ENCODE measurements at places on chromosomes 4 and X. TPM values are rescaled to one million over a fixed set of nuclear protein-coding genes. Genes with fewer than 3 reads are reported as not detected.

The SCRG1 gene
- total RNA-seq = not detected

The CXCL1 gene
- 12.9 TPM for total RNA-seq

The TCEAL6 gene
- total RNA-seq = not detected

The TCEAL5 gene
- total RNA-seq = not detected

The HSFX2 gene
- total RNA-seq = not detected

The MAGEC1 gene
- total RNA-seq = not detected

The SSX4B gene
- total RNA-seq = not detected

The EVC2 gene
- 8.0 TPM for total RNA-seq

The SERPINA7 gene
- not detected for total RNA-seq

The TRAM1L1 gene
- 2.3 TPM for total RNA-seq

The ADRA2C gene
- total RNA-seq = 2.2 TPM

The GLUD2 gene
- total RNA-seq = 1.6 TPM

The CLDN34 gene
- total RNA-seq = not detected

The RPA4 gene
- total RNA-seq = 0.65 TPM

The PHOX2B gene
- total RNA-seq = not detected

The POLN gene
- total RNA-seq = 1.8 TPM

The PAGE2 gene
- total RNA-seq = not detected

The TRMT44 gene
- 12.0 TPM for total RNA-seq

The TRIM2 gene
- 26.4 TPM for total RNA-seq

The NAP1L2 gene
- total RNA-seq = not detected

The SCML2 gene
- 2.1 TPM for total RNA-seq

The KLHL13 gene
- total RNA-seq = 0.43 TPM

The RAB33A gene
- 3.3 TPM for total RNA-seq

The IL2 gene
- not detected for total RNA-seq

The SSX3 gene
- total RNA-seq = not detected

The ADH7 gene
- total RNA-seq = not detected

The ADH1C gene
- total RNA-seq = not detected

The STARD8 gene
- total RNA-seq = 4.9 TPM

The CYSLTR1 gene
- not detected for total RNA-seq

The GPR34 gene
- not detected for total RNA-seq

The KLKB1 gene
- not detected for total RNA-seq

The IQCM gene
- total RNA-seq = not detected

The SPANXN5 gene
- not detected for total RNA-seq
